ENCODE measurements at places on chromosomes 7 and 10.
A peak's percentile ranks its signal among the peaks of the same experiment; 100 is the strongest.

DNA sequence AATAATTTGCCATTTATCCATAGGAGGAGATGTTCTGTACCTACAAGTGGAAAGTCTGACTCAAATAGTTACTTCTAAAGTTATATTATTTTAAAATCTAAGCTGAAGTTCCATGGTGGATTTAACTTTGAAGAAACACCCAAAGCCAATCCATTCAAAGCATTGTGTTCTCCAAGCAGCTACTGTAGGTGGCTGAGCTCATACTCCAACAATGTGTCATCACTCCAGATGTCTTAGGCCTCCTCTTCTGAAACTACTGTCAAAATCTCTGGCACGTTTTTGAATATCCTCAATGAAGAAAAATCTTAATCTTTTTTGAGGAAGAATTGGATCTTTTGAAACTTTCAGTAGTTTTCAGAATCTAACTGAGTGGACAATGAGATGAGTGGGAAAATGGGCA lies 169.1 kb downstream of the PTEN start:
- no peak for DNase-seq

DNA sequence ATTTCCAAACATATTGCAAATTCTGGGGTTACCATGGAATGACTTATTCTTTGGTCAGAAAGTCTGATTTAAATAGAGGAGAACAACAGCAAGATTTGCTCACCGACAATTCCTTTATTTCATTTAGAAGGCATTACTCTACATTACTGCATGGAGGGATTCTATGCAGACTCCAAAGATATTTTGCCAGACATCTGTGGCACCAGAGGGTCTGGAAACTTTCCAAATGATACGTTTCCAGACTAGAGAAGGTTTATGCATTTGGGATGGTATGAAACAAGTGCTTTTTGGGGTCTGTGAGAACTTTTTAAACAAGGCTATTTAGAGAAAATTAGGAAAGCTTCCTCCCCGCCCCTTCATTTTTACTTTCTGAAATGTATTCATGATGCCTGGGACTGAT lies 125.3 kb downstream of the SAMD9 start:
- DNase-seq = no peak

GRCh38 chr10:95459446-95460045 lies 101.6 kb downstream of the SORBS1 start:
- DNase-seq = no peak

DNA sequence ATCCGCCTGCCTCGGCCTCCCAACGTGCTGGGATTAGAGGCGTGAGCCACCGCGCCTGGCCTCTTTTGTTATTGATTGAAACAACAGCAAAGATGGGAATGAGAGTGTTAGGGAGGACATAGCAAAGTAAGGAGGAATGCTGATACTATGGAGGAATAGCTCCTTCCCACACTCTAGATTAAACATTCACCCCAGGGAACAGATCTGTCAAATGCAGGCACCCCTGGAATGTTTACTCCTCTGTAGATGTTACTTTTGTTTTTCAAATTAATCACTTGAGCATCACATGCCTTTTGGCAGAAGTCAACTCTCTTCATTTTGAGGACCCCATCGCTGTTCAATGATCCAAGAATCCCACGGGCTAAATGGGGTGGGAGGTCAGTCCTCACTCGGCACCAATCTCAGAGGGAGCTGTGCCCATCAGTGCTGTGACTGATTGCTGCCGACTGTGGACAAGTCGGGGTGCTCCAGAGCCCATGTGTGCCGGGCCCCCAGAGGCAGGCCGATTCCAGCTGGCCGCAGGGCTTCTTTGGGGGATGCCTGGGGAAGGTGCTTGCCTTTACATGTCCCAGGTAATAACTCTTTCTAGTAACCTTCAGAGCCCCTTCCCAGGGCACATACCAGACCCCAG lies 10.2 kb upstream of the COBL start:
- DNase-seq = no peak

DNA sequence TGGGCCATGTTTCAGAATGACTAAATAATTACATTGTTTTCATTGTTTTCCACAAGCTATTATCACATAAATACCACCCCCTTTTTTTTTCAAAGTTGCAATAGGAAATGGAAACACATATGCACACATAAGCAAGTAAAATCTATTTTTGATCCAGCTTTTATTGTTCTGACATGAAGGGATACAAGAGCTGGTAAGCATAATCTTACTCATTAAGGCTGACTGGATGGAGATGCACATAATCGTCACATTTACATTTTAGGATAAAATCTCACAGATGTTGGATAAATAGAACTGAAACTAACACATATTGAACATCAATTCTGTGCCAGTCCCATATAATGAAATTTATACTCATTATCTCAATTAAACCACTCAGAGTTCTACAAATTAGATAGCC lies 84.5 kb upstream of the CHRM2 start:
- DNase-seq = no peak

GRCh38 chr10:47421057-47421952 lies 37.2 kb upstream of the ZNF488 start:
- peak; percentile 26 for DNase-seq

DNA sequence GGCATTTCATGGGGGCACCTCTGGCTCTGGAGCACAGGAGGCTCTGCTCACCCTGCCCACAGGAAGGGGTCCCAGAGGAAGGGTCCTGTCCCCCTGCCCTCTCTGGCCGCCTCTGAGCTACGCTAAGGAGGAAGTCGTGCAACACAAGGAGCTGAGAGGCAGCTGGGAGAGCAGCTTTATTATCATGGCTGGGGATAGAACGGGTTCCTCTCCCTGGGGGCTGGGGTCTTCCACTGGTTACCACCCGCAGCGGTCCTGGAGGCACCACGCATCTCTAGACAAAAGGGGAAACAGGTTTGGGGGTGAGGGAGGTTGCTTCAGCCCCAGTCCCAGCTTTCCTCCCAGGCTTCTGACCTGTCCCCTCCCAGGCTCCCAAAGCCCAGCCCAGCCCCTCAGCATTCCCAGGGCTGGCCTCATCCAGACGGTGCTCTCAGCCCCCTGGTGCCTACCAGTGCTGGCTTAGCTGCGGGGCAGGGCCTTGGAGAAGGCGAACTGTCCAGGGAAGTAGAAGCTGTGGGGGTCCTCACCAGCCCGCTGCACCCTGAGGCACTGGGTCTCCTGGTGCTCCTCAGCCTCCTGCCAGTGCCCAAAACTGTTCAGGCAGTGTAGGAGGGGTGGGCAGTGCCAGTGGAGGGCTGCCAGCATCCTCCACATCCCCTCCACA lies 3.1 kb downstream of the RARRES2 start:
- no peak for DNase-seq

DNA sequence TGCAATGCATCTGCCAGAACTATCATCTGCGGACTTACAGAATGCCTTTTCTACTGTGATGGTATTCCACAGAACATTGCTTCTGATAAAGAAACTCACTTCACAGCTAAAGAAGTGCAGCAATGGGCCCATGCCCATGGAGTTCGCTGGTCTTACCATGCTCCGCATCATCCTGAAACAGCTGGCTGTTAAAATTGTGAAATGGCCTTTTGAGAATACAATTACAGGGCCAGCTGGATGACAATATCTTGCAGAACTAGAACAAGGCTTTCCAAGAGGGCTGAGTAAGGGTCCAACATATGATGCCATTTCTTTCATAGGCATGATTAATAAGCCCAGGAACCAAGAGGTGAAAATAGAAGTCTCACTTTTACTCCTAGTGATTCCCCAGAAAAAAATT lies 104.1 kb upstream of the ADCY1 start:
- DNase-seq = no peak

- no peak for DNase-seq
Observed at GRCh38 chr7:31950091-31950755, 120.0 kb downstream of the PDE1C start.

GRCh38 chr10:70782746-70783680 lies 2.2 kb downstream of the TBATA start:
- DNase-seq = no peak

- peak; percentile 55 for DNase-seq
Observed at GRCh38 chr10:112307358-112308124, 24.3 kb downstream of the TECTB start.

DNA sequence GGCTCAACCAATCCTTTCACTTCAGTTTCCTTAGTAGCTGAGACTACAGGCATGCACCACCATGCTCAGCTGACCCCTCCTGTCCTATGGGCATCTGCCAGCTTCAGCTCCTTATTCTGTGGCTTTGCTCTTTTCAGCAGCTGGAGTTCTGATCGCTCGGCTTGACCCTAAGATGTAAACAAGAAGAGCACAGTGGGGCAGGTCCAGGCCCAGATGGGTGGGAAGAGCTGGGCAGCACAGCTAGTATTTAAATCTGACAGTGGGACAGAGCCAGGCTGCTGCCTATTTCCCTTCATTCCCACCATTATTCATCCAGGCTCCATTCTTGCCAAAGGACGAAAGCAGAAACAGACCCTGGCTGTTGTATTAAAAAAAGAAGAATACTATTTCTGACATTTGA lies 494.9 kb upstream of the PODXL start:
- DNase-seq = no peak

DNA sequence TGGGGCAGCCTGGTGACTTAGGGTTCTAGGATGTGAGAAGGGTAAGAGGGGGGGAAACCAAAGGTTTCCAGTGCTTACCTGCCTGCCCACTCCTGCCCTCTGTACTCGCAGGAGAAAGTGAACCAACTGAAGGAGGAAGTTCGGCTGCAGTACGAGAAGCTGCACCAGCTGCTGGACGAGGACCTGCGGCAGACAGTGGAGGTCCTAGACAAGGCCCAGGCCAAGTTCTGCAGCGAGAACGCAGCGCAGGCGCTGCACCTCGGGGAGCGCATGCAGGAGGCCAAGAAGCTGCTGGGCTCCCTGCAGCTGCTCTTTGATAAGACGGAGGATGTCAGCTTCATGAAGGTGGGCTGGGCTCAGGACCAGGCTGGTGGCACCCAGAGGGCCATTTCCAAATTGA lies 10.7 kb downstream of the TRIM8 start:
- no peak for DNase-seq

DNA sequence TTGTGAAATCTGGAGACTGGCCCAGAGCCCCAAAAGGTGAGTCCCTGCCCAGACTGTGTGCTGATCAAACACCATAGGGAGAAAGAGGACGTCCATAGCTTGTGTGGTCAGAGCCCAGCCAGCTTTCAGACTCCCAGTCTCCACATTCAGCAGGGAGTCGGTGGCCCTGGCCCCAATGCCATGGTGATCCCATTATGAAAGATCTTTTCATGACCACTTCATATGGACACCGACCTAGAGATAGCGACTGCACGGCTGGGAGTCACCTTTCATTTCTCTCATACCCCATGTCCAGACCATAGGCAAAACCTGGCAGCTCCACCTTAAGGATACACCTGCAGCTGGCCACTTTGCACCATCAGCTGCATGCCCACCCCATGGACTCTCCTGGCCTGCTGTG lies 126.4 kb downstream of the ARHGAP22 start:
- peak; percentile 14 for DNase-seq

DNA sequence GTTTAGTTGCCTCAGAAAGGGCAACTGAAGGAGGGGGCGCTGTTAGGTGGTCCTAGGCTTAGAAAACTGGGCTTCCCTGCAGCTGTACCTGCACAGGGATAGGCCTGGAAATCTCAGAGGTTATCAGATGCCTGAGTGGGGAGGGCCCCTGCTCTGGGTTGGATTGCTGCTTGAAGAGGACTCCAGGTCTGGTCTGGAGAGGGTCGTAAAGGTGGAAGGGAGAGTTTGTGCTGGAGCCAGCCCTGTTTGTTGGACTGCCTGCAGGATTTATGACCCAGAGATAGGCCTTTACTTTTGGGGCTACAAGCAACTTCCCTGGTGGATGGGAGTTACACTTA lies 765.9 kb downstream of the GRID1 start:
- DNase-seq = no peak

DNA sequence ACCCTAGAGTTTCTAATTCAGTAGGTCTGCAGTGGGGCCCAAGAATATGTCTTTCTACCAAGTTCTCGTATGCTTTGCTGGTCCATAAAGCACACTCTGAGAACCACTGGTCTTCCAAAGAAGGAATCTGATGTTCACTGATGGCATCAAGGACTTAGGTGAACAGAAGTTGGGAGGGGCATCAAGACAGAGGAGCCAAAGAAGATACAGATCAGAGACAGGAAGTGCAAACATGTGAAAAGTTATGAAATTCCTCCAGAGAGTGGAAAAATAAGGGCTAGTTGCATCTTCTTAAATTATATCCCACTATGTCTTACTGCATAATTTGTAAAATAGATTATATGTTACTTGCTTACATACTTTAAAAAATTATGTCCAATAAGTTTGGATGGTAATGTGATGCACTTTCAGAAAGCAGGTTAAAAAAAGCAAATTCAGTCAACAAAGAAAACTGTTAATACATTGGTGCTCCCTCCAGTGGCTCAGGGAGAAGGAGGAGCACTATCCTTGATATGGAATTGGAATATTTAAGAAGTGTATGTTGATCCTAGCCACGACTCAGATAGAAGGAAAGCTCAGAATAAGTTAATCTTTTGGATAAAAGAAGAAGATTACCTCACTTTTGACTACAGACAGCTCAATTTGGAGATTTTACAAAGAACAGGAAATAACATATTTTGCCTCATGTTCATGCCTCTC lies 35.8 kb downstream of the CREB3L2 start:
- DNase-seq = no peak

DNA sequence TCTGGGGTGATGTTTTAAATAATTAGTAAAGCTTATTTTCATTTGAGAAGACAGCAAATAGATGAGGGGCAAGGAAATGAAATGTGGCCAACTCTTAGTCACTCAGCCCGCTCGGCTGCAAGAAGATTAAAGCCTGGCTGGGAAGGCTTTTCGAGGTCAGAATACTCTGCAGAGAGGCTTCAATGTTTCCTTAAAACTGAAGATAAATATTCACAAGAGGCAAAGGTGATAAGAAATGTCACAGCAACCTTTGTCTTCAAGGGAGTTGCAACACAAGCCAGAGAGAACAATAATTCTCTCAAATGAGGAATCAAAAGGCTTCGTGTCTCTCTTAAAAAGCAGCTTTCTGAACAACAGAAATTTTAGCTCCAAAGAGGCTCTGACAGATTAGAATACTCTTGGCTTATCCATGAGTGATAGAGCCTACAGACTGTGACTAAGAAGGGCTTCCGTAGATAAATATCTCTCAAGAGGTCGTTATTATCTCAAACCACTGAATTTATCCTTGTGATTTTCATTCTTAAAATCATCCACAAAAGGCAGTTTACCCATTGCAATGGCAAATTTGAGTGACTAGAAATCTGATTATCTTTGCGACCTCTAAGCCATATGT lies 92.5 kb downstream of the KLF6 start:
- no peak for DNase-seq

GRCh38 chr7:25349283-25350017 lies 121.2 kb upstream of the NPVF start:
- no peak for DNase-seq

Measured in Peyer's patch (tissue), 4 donors.